Anterior cingulate cortex (tissue), 58 donors: ENCODE measurements at places on chromosomes 3 and 15.
A peak's percentile ranks its signal among the peaks of the same experiment; 100 is the strongest.

DNA sequence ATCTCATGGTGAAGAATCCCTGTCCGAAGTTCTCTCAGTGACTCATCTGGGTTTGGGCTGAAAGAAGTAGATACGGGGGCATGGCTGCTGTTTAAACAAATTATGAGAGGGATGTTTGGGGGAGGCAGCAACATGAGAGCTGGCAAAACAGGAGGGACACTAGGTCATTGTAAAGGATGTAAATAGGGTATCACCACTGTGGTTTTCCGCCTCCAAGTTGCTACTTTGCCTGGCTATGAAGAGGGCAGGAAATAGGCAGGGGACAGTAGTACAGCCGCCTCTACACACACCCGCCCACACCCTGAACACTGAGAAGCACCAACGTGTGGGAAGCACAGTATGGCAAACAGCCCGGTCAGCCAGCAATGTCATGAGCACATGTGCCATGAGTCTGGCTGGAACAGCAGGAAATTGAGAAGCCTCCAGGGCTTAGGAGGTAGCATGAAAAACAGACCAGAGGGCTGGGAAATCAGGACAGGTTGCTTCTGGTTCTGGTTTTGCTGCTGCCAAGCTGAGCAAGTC, 17.1 kb downstream of the HEXA start:
- peak; percentile 10 for DNase-seq

- no peak for DNase-seq
Observed at GRCh38 chr3:186915806-186916796, 14.2 kb upstream of the ST6GAL1 start.

DNA sequence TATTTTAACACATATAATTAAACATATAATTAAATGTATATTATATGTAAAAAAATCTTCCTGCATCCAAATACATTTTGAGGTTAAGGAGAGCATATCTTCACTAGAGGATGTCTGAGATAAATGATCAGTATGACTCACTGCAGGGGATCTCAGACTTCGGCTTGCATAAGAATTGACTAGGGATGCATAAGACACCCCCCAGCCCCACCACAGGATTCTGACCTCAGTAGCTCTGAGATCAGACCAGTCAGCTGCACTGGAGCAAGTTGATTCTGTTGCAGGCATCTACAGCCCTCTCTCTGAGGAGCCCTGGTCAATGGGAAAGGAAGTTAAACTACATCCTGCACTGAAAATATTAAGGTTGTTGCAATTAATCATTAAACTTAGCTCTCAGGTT, 29.0 kb upstream of the TBC1D21 start:
- DNase-seq = no peak

DNA sequence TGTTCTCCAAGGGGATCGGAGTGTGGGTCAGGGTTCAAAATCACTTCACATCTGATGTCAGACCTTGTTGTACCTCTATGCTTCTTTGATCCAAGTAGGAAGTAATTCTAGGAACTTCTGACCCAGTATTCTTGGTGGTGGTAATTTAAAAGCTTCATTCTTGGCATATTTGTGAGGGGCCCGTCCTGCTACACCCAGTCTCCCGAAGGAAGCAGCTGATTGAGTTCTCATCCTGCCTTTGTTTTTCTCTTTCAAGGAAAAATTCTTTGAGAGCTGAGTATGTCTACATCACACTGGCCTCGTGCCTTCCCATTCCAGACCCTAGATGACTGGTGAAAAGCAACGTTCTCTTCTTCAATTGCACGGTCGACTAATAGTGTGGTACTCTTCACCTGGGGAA, 234.4 kb upstream of the TPRG1 start:
- DNase-seq = no peak

GRCh38 chr3:61668317-61668864, 107.0 kb downstream of the PTPRG start:
- DNase-seq = no peak

DNA sequence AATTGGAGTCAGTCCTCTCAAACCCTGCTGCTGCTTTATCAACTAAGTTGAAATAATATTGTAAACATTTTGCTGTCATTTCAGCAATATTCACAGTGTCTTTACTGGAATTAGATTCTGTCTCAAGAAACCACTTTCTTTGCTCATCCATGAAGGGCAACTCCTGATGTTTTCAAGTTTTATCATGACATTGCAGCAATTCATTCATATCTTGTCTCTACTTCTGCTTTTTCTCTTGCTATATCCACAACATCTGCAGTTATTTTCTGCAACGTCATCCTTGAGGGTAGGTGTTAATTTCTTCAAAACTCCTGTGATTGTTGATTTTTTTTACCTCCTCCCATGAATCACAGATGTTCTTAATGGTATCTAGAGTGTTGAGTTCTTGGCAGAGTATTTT, 181.6 kb downstream of the EPHA6 start:
- no peak for DNase-seq

- no peak for DNase-seq
Observed at GRCh38 chr3:182981038-182981380, 671 bp upstream of the DCUN1D1 start.

- DNase-seq = no peak
Observed at GRCh38 chr15:71333839-71334238, 218.6 kb downstream of the THSD4 start.

DNA sequence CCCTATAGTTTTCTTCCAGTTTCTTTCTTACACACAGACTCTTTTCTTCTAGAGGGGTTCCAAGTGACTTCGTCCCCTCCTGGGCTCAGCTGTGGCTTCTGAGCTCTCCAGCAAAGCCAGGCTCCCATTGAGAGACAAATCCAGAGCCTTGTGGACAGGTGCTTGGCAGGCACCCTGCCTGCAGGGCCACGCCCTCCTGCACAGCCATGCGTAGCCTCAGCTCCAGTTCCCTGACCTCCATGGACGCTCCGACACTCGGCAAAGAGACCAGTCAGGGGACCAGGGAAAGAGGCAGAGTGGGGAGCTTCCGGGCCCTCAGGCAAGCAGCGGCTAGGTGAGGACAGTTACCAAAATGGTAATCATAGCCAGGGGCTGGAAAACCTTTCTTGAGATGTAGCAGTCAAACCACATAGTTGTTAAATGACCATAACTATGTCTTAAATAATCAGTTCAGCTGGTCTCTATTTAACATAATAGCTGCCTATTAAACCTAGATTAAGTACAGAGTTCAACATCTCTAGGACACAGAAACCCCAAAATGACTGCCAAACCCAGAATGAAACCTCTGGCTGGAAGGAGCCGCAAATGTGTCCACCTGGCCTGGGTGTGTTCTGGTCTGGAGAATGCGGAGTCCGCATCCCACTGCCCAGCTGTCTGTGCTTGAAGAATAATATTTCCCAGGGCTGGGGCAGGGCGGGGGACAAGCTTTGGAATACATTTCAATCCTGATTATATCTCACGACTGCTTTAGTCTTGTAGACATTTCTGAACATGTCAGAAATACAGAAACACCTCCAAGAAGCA, 69.3 kb upstream of the RGMA start:
- DNase-seq = no peak

DNA sequence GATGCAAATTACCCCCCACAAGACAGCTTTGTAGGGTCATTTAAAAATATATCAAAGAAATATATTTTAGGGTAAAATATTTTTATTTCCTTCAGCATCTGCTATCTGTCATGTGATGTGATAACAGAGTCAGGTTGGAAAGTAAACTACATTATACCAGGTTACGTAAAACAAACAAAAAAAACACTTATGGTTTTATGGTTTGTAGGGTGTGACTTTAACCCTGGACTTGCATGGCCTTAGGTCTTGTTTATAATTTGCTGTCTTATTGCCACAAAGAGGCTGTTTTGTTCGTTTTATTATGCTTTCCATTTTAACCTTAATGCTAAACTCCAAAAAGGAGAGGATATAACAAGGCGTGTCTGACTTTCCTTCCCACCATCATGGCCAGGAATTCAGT, 244.5 kb upstream of the MME start:
- no peak for DNase-seq

DNA sequence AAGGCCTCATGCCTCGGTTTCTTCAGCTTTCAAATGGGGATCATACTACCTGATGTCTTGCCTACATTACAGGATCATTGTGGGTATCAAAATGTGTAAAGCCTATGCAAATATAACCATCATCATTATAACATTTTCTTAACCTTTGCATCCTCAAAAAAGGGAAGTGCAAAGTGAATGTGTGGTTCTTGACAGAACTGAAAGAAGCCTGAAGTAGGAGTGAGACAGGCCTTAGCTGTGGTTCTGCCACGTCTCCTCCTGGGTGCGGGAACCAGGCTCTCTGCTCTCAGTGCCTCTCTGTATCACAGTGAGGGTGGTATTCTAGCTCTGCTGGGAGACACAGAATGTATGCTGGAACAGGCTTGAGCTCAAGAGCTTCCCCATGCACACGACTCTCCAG, 316.9 kb upstream of the ICE2 start:
- DNase-seq = no peak

DNA sequence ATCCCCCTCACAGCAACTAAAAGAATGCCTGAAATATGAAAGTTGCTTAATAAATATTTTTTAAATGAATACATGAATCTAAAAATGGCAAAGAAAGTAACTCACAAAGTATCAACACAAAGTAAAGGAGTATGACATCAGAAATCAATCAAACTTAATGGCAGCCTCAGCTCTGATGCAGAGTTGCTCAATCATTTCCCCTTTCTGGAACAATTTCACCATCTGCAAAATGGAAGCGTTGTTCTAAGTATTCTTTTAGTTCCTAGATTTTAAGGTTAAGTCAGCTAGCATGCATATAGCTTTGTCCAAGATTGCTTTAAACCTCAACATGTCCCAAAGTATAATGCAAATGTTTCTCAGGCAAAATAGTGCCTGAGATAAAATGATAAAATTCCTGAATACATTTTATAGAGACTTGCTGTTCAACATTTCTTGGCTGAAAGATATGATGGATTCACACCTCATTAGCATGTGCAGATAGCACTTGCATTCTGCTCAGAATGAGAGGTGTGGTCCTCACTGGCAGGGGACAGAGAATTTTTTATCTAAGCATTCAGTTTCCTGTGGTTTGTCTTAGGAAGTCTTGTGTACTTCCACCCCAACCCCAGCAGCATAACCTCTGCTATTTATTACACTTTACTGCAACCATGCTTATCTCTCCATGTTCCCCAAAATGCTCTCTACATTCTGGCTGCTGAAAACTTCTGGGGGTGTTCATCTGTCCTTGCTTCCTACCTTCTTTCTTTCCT, 429.3 kb downstream of the GRM7 start:
- no peak for DNase-seq

GRCh38 chr15:78604420-78604819, 16.4 kb downstream of the CHRNA3 start:
- DNase-seq = no peak

DNA sequence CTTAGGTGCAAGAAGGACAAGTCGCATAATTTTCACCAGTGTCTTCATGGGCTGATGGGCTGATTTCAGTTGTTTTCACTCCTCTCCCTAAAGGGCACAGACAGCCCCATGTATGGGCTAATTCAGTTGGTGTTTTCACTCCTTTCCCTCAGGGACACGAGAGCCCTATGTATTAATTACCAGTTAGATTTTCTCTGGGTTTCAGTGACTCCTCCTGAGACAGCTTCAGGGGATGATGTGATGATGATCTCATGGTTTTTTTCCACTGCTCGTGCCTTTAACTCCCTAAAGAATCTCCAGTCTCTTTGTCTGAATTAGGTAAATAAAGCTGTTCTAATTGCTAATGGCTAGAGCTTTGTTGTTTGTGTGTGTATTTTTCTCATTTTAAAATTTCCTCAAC, 9.9 kb downstream of the RAMAC start:
- DNase-seq = no peak

GRCh38 chr3:143132246-143132980, 12.8 kb downstream of the CHST2 start:
- DNase-seq = no peak

- no peak for DNase-seq
Observed at GRCh38 chr3:172561897-172562640, 38.8 kb upstream of the TNFSF10 start.

GRCh38 chr3:169266351-169266750, 397.2 kb downstream of the MECOM start:
- DNase-seq = no peak

GRCh38 chr3:43249405-43249804, 36.9 kb upstream of the SNRK start:
- no peak for DNase-seq

DNA sequence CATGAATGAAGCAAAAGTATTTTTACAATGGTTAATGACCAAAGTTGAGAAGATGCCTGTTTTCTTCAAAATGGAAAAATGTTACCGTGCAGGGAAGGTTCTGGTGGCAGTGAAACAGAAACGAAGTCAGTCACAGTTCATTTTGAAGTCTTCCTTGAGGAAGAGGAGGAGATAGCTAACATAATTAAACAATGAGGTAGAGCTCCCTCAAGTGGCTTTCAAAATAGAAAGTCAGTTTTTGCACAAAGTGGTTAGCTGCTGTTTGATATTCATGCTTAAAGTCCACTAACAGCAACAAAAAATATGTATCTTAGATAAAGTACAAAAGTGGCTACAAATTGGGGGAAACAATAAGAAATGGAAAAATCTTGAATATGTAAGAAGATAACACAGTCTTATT, 87.3 kb downstream of the TFG start:
- DNase-seq = no peak
